NCI-H1436 (cell line): ENCODE measurements at places on chromosomes 2 and 18.

DNA sequence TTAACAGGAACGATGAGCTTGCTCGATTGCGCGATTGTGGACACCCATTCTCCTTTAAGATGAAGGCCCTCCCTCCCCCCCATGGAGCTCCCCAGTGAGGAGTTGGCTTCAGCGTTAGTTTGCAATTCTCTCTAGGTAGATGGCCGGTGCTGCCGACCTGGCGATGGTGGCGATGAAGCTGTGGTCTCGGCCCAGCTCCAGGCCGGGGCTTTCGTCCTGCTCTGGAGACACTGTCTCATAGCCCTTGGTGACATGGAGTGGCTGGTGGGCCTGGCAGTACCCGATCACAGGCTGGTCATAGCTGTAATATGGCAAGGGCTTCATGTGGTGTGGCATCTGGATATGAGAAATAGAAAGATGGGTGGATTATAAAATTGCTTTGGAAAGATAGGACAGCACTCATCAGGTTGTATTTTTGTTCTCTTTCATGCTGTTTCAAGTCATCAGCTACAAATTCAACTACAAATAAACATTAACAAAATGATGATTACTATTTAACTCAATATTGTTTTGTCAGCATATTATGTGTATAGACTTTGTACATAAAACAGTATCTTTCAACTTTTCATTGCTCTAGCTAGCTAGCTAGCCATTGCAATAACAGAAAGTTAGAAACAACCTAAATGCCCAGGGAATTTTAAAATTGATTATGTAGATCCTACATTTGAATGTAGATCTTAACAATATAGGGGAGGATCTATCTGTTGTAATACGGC lies 773.4 kb downstream of the LRRTM4 start:
- DNase-seq, result no peak

DNA sequence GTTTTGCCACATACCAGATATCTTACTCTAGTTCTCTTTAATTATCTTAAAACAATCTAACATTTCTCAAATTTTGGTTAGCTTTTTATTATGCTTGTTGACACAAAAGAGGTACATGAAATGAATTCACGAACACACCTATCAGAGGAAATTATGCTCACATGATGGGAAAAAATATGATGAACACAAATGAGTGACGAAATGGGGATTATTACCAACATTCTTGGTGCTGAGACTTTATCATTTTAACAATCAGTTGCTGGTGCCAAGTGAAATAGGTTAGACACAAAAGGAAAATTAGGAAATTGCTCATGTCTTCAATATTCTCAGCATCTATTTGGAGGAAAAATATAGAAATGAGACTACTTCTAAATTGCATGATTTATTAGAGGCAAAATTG lies 944.7 kb upstream of the NRXN1 start:
- DNase-seq, result no peak

GRCh38 chr2:181122601-181123000 lies 142.2 kb downstream of the UBE2E3 start:
- DNase-seq, result no peak

GRCh38 chr2:99836690-99837605 lies 305.4 kb downstream of the AFF3 start:
- no peak for DNase-seq

GRCh38 chr2:69304656-69305055 lies 82.4 kb downstream of the GFPT1 start:
- no peak for DNase-seq

GRCh38 chr2:97663626-97663961 lies 250 bp downstream of the ACTR1B start:
- no peak for DNase-seq

DNA sequence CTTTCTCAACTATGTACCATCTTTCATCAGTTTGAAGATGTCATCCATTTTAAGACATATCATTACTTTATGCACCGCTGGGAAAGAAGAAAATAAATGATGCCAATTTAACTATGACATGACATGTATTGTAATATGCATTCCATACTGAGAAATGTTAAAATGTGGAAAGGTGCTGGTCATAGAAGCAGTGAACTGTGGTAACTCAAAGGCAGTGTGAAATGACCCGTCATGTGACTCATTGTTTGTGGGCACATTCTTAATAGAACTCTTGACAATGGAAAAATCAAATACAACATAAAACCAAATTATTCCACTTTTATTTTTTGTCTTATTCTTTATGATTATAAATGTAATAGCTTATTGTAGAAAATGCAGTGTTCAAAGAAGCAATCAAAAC lies 455.0 kb upstream of the ST6GAL2 start:
- DNase-seq, result no peak

GRCh38 chr2:46387292-46387691 lies 90.1 kb downstream of the EPAS1 start:
- no peak for DNase-seq

GRCh38 chr2:67839668-67840067 lies 223.1 kb downstream of the C1D start:
- DNase-seq, result no peak

DNA sequence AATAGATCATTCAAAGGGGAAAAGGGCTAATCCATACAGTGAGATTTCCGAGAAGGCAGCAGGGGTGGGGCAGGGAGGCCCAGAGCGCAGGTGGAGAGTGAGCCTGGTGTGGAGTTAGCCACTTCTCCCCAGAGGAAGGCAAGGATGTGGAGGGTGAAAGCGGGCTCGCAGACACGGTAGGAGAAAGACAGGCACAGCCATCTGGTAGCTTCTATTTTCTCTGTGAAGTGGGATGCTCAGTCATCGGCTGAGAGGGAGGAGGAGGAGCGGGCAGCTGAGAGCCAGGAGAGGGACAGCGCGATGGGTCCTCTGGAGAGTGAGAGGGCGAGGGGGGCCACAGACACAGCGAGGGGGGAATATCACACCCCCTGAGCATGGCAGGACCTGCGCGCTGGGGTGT lies 153.3 kb upstream of the NDUFV2 start:
- peak; percentile 32 for DNase-seq

GRCh38 chr2:49032126-49032525 lies 122.2 kb downstream of the FSHR start:
- DNase-seq, result no peak

GRCh38 chr2:138724327-138724726 lies 55.9 kb downstream of the NXPH2 start:
- DNase-seq, result no peak
